Breast epithelium (tissue), 4 donors: ENCODE measurements at places on chromosomes 7 and 10.

DNA sequence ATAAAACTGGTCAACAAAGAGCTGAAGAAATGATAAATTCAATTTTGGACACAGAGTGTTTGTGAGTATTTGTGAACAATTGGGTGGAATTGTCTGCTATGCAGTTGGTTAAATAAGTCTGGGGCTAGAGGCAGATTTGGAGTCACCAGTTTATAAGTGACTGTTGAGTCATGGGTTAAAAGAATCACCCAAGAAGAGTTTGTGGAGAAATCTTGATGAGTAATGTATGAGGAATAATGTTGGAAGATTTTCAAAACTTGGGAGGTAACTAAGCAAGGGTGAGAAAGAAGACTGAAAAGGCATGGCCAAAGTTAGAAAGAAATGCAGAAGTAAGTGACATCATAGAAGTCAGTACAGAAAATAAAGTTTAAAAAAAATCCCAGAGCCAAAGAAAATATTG, 750.7 kb downstream of the MAGI2 start:
- DNase-seq, result no peak

DNA sequence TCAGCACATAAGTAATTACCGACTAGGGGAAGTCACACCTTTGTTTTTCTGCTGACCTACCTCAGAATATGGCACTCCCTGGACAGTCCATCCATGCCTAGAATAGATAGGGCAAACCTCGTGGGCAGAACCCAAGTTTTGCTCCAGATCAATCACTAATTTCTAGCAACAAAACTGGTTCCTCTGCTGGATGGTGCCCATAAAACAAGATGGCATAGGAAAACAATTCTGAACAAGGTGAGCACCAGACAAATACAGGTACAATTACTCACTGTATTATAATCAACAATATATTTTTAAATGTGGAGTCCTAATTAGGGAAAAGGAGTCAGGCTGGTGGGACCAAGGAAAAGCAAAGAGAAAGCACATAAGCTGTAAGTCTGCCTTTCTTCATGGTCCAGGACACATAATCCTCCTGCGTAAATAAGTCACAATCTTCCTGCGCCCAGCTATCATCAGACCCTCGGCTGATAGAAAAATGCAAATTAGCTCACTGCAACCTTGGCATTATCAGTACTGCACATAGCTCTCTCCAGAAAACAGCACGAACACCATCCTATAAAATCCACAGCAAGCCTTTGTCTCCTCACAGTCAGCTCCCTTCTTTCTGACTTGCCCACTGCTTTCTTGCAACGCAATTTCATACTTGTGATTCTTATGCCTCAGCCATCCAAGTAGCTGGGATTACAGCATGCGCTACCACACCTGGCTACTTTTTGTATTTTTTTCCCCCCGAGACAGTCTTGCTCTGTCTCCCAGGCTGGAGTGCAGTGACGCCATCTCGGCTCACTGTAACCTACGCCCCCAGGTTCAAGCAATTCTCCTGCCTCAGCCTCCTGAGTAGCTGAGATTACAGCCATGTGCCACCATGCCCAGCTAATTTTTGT, 15.1 kb downstream of the URGCP start:
- no peak for DNase-seq

DNA sequence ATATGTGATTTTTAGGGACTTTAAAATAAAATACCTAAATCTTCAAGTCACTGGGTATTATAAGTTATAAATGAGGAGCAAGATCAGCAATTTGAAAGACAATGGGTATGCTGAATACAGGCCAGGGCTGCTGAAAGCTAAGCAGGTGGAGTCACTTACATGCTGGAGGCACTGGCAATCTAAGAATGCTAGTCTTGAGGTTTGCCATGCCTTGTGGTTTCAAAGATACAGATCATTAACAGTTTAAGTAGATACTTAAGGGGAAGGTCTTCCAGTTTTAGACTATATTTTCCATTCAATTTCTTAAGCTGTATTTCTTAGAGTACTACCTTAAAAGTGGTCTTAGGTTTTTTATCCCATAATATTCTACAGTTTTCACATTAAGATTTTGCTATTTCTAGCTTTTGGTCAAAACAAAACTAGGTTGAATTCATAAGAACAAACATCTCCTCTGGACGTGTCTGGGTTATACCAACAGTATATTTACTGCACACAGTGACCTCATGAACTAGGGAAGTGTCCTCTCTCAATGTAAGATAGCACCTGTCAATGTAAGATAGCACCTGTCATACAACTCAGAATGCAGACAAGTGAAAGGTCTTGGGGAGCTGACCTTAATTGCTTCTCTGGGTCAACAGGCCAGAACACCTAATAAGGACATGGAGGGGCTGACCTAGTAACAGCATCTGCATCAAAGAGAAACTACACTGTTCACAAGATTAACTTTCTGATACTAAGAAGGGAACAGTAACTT, 2.0 kb downstream of the SRI start:
- no peak for DNase-seq

DNA sequence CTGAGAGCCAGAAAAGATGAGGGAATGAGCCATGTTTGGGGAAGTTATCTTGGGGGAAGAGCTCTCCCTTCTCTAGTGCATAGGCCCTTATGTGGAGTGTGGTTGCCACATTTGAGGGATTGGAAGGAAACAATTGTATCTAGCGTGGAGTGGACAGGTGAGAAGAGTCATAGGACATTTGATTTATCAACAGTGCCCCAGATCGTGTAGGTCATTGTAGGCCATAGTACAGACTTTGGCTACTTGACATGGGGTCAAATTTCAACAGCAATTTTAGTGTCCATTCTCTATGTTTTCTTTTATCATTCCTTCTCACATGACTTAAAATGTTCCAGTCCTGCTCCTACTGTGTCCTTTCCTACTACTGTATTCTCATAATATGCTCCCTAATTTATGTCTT, 1182.8 kb downstream of the SORCS1 start:
- no peak for DNase-seq

GRCh38 chr10:120515741-120516140, 58.7 kb downstream of the PLPP4 start:
- DNase-seq, result no peak

- no peak for DNase-seq
Measured at GRCh38 chr10:23457632-23458417, 18.9 kb downstream of the OTUD1 start.

DNA sequence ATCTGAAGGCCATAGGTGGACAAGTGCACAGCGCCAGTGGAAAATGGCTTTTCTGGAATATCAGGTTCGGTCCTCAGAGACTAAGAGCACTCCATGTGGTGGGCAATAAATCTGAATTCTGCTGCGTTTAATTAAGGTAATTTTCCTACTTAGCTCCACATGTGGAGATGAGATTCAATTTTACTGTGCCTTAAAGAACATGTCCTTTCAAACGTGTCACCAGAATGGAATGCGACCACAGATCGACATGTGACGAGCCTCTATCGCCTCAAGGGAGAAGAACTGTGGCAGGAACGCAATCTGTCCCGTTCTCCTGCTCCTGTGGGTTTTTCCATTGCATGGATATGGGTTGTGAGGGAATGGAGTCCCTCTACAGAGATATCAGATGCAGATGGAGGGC, 205.3 kb upstream of the ZNF32 start:
- DNase-seq, result peak; percentile 85

DNA sequence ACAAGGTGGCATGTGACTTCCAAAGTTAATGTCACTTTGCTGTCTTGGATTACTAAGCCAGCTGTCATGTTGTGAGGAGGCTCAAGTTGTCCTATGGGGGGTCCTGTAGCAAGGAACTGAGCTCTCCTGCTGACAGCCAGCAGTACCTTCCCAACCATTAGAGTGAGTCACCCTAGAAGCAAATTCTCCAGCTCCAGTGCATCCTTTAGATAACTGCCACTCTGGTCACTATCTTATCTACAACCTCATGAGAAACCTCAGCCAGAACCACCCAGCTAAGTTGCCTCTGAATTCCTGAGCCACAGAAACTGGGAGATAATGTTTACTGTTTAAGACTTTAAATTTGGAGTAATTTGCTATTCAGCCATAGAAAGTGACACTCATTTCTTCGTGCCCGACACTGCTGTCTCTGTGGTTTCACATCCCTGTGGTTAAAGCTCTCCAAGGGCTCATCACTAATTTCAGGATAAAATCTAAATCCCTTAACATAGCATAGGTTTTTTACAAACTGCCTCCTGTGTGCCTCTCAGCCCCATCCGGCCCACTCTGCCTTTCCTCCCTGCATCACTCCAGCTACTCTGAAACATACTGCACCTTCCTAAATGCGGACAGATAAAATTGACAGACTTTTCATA, 83.5 kb downstream of the PRR15 start:
- DNase-seq, result no peak

GRCh38 chr10:33272635-33273034, 61.8 kb downstream of the NRP1 start:
- no peak for DNase-seq

GRCh38 chr7:137919987-137920386, 73.2 kb upstream of the DGKI start:
- DNase-seq, result no peak

DNA sequence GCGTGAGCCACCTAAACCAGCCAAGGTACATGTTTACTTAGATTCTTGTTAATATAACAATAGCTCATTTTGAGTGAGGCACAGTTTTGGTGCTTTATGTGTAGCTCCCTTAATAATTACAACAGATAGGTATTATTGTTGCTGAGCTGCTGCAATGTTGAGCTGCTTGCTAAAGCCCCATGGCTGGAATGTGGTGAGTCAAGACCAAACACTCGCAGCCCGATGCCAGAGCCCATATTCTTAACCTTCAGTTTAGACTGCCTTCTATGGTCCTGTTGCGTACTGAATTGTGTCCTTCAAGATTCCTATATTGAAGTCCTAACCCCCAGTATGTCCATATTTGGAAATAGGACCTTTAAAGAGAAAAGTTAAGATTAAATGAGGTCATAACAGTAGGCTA, 407.1 kb downstream of the NEBL start:
- DNase-seq, result no peak

GRCh38 chr7:25181532-25181931, 46.8 kb downstream of the NPVF start:
- DNase-seq, result no peak

- no peak for DNase-seq
Measured at GRCh38 chr7:112431803-112432202, 18.5 kb upstream of the IFRD1 start.

DNA sequence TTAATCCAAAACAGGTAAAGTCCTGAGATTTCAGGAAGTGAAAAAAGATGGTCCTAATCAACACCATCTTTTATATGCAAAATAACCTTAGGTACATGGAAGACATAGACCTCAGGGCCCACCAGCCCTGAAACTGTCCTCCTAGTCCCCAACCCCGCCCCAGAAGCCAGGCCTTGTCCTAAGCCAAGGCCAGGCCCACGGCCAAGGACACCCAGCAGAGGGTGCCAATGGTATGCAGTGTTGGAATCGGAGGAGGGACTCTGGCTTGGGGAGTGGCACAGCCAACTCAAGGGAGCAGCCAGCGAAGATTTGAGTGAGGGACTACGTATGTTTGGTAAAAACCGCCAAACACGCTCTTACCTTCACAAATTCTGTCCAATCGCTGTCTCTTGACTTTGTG, 96.7 kb downstream of the ZRANB1 start:
- no peak for DNase-seq

DNA sequence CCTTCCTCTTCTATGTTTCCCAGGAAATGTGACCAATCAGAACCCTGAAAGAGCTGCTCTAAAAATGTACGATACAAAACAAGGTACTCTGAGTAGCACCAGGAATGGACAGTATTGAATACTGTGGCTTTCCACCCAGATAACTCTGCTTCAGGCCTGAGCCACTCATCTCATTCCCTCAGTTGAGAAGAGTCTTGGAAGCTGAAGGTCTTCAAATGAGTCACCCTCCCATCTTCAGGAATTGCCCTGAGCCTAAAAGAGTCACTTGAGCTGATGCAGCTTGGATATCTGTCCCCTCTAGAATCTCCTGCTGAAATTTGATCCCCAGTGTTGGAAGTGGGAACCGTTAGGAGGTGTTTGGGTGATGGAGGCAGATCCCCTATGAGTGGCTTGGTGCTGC, 210.4 kb downstream of the DGKI start:
- no peak for DNase-seq

- DNase-seq, result peak; percentile 51
Measured at GRCh38 chr10:125201791-125202622, 41.6 kb upstream of the CTBP2 start.
